Fibroblast of gingiva (primary cell): ENCODE measurements at places on chromosomes 13 and 19.

DNA sequence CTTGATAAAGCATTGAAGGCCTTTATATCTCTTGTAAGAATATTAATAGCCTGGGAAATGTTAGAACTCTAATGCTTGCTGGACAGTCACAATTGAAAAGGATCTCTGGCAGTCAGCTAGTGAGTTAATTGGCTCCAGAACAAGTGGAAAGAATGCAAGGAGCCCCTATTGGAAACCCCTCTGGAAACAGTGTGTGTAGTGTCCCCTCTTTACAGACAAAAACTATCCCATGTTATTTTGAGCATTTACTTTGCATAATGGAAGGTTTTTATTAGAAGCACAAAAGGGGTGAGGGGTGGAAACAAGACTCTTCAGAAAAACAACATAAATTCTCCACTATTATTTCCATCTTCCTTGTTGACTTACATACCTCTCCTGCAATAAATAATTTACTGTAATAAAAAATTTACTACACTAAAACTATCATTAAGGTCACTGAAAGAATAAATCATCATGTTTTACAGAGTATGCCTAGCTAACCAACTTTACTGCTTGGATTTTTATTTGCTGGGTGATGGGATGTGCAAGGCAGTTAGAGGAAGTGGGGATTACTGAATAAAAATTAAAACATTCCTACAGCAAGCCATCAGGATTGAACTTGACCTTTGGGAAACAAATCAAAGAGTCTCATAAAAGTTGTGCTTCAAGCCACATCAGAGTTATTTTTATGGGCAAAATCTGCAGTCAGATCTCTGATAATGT lies 610.4 kb downstream of the TBC1D4 start:
- DNase-seq = no peak

DNA sequence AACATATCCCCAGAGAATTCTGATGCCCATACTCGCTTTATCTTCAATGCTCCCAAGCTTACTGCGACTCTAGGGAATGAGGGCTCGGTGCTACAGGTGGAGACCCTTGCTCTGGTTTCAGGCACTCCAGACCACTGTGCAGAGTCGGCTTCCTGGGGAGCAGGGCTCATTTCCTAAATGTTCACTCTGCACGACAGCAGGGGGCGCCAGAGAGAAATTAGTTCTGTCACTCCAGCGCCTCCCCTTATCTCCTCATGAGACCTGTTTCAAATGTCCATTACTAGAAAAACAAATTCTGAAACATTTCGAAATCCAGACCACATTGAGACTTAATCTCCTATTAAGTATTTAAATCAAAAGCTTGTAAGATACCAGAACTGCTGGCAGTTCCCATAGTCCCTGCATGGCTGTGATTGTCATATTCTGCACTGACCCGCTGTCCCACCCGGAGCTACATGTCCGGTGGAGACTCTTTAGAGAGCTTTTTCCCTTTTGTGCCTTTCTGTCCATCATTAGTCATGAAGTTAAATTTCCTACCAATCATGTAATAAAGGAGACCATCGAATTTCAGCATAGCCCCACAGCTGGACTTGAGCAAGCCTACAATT lies 22.4 kb downstream of the EPSTI1 start:
- DNase-seq = peak; percentile 81

DNA sequence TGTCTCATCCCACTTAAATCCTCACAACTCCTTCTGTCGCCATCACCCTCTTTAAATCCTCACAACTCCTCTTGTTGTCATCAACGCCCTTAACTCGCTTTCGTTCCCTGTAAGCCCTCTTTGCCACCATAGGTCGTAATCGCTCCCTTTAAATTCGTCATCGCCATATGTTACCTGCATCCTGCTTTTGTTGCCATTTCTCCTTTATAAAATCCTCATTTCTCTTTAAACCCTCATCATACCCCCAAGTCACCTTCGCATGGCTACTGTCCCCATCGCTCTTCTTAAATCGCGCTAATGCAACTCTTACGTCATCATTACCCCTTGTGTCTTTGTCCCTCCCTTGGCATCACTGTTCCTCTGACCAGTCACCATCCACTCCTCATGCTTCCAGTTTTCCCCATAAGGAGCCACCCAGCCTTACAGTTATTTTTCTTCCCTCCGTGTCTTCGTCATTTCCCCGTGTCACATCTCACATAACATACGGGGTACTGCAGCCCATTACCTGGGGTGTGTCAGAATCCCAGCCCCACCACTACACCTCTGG lies 539 bp downstream of the PLD3 start:
- DNase-seq = peak; percentile 73

DNA sequence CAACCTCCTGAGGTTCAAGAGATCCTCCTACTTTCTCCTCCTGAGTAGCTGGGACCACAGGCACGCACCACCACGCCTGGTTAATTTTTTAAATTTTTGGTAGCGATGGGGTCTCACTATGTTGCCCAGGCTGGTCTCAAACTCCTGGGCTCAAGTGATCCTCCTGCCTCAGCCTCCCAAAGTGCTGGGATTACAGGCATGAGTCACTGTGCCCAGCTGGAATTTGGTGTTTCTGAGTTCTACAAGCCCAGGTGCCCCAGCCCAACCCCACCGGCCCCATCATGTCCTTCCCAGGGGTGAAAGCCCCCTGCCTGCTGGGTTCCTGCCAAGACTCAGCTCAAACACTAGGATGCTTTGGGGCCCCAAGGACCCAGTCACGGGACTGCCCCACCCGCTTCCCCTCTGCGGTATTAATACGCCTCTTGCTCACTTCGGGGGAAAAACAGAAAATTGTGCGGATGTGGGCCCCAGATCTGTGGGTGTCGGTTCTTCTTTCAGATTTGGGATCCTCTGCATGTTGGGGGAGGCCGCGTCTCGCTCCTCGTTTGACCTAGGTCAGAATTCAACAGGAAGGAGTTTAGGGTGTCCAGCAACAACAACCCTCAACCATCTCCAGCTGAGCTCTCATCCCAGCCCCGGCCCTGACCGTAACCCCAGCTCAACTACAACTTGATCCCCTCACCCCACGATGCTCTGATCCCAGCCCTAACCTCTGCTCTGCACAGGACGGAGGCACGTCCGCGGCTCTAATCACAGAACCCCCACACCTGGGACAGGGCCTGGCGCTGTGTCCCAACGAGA lies 3.7 kb upstream of the FCER2 start:
- DNase-seq = no peak

- DNase-seq = no peak
Measured at GRCh38 chr19:1770866-1771576, 17.7 kb downstream of the ONECUT3 start.

GRCh38 chr19:34328982-34329381 lies 36.0 kb upstream of the GPI start:
- no peak for DNase-seq

- DNase-seq = no peak
Measured at GRCh38 chr19:41657157-41657556, 30.3 kb upstream of the CEACAM4 start.

DNA sequence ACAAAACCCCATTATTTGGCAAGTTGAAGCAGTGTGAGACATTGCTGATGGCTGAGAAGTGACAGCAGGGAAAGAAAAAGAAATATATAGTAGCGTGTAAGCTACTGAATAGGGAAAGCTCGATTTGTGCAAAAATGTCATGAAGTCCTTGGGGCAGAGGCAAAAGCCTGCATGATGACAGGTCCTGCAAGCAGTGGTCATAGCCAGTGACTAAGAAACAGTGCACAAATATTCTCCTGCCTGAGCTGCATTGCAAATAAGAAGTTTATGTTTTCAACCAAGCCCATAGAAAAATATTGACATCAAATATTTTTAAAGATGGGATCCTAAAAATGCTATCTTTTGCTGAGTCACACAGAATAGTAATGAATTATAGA lies 270.0 kb downstream of the SLITRK6 start:
- peak; percentile 6 for DNase-seq

GRCh38 chr19:42555317-42555716 lies 27.0 kb upstream of the CEACAM1 start:
- no peak for DNase-seq

DNA sequence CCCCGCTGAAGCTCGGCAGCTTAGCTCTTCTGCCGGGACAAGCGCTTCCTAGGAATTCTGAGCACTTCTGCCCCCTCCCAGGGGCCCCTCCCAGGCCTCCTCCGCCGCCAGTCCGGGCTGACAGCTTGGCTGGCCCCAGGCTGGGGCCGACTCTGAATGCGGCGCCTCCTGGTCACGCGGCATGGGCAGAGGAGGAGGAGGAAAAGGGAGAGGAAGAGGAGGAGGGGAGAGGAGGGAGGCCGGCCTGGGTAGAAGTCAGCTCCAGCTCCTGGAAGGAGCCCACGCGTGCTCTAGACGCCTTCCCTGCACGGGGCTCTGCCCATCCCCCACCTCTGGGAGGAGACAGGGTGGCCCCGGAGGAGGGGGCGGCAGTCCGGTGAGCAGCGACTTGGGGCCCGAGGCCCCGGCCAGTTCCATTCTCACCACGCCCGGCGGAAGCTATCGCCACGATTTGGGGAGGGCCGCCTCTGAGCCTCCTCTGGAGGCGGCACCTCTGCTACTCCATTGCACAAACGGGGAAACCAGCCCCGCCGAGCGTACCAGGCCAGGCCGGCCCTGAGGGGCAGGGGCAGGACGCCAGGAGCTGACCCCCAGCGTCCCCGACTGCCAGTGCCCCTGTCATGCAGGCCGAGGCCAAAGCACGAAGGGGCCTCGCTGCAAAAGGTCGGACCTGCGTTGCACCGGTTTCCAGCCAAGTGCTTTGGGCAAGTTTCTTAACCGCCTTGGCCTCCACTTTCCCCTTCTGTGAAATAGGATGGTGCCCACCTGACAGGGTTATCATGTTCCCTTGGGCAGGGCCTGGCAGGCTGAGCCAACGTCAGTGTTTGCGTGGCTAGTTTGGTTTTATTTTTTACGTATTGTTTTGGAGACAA lies 31.6 kb downstream of the CCNE1 start:
- no peak for DNase-seq

DNA sequence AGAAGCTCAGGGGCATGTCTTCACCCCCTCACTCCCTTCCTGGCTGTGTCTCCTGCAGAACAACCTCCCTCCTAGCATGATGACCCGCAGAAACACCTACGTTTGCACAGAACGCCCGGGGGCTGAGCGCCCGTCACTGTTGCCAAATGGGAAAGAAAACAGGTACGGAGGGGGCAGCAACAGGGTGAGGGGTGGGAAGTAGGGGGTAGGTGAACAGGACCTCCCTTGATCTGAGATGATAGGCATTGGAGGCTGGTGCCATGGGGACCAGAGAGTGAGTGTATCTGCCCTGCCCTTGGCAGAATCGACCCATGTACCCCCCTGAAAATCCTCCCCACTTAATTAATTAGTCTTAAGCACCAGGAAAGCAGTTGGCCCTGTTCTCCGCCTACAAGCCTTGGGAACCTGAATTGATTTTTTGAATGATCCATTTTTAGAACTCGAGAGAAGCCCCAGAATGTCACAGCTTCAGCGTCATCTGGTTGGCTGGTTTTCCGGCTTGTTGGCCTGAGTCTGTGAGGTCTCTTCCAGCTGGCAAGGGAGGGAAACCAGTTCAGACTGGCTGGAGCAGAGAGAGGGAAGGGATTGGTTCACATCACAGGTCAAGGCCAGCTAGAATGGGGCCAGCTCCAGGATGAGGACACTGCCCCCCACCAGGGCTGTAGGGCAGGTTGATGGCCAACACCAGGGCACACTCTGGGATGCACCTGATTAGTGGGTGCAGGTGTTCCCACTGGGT lies 28.2 kb downstream of the CKM start:
- DNase-seq = no peak

DNA sequence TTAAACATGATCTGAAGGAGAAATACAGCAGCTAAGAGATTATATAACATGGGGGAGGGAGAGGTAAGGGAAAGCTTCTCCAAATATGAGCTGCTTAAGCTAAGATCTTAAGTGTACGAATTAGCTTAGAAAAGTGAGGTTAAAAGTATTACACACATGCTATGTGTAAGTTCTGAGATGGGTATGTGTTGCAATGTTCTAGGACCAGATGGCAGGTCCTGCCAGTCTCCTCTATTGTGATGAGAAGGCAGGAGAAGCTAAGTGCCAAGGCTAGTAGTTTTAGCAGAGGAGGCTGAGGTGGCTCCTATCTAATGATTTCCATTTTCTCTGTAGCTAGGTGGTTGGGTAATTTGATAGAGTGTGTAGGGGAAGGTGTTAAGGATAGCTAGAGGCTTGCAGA lies 57.6 kb downstream of the MICU2 start:
- peak; percentile 55 for DNase-seq

DNA sequence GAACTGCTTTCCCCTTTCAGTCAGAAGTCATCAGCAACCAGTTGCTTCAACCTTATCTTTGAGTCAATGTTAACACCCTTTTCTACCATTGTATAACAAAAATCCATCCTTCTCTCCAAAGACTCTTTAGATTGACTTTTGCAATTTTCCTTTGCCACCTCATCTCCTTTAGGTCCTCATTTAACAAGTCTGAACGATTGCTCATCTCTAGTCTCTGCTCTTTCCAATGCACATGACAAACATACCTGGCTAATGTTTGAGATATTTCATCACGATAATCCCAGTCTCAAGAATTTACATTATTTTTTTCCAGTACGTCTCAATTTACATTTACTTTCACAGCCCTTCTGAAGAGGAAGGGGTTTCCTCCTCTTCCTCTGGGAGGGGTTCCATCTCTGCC lies 127.5 kb downstream of the KLF12 start:
- DNase-seq = no peak

DNA sequence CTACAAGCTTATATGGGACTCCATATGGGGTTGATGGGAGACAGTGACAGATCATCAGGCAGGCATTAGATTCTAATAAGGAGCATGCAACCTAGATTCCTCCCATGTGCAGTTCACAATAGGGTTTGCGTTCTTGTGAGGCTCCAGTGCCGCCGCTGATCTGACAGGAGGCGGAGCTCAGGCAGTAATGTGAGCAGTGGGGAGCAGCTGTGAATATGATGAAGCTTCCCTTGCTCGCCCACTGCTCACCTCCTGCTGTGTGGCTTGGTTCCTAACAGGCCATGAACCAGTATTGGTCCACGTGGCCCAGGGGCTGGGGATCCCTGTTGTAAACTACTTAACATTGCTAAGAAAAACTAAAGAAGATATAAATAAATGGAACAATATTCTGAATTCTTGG lies 378.4 kb downstream of the KCNRG start:
- DNase-seq = no peak

DNA sequence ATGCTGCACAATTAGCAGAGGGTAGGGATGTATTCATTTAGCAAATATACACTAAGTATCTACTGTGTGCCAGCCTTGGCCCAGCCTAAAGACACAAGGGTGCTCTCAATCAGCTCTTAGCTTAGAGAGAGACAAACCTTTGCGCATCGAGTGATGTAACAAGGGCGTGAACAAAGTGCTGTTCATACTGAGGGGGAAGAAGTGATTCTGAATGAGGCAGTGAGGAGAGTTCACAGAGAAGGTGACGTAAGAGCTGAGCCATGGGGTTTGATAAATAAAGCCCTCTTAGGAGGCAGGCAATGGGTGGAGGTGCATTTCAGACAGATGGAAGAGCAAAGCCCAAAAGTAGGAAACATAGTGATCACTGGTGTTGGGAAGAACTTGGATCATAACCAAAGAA lies 68.5 kb downstream of the FLT1 start:
- no peak for DNase-seq

- no peak for DNase-seq
Measured at GRCh38 chr19:39497996-39498797, 550 bp upstream of the DLL3 start.

- no peak for DNase-seq
Measured at GRCh38 chr19:45653634-45654033, 14.4 kb upstream of the GIPR start.
